ENCODE measurements at places on chromosomes 3 and 15.

- DNase-seq: no peak
These were observed 473 bp downstream of the LSM3 start for GRCh38 chr3:14179114-14179465.

DNA sequence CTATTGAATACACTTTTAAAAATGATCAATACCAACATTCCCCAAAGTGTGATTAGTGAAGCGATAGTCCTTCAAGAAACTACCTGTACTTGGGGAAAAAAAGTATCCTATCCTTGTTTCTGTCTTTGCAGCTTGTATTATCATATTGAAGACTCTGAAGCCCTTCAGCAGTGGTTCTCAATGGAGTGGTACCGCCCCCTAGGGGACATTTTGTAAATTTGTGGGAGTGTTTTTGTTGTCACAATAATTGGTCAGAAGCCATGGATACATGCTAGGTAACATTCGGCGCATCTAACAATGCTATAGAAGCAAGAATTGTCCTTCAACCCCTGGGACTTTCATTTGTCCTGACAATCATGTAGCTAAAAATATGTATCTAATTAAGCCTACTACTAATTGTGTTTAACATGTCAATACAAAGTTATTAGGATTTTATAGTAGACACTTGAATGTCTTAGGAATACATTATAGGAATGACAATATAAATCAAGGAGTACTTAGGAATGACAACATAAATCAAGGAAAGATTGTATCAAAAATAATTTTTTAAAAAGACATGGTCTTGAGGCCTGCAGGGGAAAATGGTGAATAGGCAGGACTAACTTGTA, 53.7 kb downstream of the NMD3 start:
- DNase-seq: peak; percentile 4

GRCh38 chr3:71144525-71145253, 438.8 kb downstream of the FOXP1 start:
- DNase-seq: no peak

DNA sequence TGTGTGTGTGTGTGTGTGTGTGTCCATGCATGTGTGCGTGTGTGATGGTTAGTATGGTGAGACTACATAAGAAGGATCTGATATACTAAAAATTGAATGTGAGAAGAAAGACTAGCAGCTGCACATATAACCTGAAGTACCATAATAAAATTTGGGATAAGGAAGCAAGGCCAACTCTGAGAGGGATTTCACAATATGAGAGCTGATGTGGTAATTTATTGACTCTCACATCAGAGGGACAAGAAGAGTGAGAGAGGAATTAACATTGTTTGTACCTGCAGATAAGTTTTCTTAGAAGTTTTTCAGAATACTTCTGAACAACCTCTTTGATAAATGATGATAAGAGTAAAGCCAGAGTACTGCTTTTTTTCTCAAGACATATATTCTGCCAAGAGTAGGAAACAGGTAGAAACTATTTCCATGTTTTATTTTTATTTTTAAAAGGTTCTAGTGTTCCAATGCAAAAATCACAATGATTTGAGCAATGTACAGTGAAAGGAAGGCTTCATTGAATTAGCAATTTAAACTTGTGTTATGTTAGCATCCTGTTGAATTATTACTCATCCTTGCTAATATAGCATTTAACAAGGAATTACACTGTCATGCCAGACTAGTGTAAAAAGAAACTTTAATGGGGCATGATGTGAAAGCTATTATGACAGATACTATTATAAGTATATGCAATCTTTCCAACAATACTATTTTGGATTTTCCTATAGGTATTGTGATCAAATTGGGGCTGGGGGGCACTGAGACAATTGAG, 415.5 kb upstream of the ARPP21 start:
- DNase-seq: no peak

All from GM12892 (cell line).